ENCODE measurements at places on chromosomes 3 and 15.

GRCh38 chr3:140176526-140176925 is 241.5 kb downstream of the CLSTN2 start:
- no peak for DNase-seq

GRCh38 chr3:150787741-150788370 is 24.9 kb upstream of the SIAH2 start:
- DNase-seq = no peak

DNA sequence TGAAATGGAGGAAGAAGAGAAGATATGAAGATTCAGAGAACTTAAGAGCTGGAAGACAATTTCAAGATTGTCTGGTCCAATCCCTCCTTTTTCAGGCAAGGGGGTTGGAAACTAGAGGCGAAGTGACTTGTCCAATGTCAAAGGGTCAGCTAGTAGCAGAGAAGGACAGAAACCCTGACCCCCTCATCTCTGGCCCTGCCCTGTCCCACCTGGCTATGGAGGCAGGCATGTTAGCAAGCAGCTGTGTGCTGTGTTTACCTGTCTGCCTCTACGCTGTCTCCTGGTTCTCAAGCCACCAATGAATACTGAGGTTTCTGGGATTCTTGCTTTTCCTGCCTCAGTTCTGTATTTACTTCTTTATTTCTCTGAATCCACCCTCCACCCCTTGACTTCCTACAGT is 342 bp downstream of the TGM5 start:
- no peak for DNase-seq

- DNase-seq = no peak
These were observed 53.0 kb upstream of the TPM1 start for GRCh38 chr15:62989366-62990055.

DNA sequence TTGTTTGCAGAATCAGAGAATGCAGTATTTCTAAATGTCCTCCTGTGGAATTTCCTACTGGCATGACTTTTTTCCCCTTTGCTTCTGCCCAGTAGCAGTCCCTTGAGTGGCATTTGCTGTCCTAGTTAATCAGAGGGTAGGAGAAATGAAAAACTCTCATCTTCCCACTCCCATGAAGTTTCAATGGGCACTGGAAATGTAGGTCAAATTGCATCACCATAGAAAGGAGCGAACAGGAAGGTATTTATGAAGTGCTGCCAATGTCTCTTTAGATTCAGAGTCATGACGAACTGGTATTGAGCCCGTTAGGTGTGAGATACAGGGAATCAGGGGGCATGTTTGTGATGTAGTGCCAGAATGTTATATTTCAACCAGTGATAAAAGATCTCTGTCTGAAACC is 23.2 kb downstream of the ATXN7 start:
- DNase-seq = no peak
